ENCODE measurements at places on chromosomes 3 and 15.

- DNase-seq = no peak
Observed at GRCh38 chr15:80106051-80106450, 46.6 kb downstream of the ZFAND6 start.

DNA sequence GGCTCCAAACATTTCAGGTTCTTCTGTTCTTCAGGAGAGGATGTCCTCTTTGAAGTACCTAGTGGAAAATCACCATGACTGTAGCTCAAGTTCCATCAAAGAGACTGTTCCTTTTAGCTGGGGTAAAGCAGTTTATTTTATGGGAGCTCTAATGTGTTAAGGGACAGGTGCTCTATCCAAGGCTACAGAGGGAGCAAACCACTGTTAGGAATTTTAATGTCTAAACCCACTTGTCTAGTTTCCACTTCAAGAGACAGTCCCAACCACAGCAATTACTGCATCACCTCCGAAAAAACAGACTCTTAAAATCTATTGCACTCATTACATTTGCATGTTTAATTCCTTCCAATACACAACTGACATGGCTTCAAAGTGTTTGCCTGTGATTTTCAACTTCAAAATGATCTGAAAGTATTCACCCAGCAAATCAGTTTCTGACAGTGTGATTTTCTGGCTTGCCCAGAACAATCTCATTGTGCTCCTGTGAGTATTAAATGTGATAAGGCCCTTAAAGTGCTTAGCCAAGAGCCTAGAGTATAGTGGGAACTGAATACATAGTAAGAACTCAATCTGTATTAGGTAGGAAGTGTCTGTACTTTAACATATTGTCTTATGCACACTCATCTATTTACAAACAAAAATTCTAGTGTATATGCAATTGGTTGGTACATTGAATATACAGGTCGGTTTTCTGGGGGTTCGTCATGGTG, 266.5 kb upstream of the CCDC54 start:
- no peak for DNase-seq

- DNase-seq = no peak
Observed at GRCh38 chr15:67914537-67915460, 75.0 kb upstream of the RNU6-1 start.

DNA sequence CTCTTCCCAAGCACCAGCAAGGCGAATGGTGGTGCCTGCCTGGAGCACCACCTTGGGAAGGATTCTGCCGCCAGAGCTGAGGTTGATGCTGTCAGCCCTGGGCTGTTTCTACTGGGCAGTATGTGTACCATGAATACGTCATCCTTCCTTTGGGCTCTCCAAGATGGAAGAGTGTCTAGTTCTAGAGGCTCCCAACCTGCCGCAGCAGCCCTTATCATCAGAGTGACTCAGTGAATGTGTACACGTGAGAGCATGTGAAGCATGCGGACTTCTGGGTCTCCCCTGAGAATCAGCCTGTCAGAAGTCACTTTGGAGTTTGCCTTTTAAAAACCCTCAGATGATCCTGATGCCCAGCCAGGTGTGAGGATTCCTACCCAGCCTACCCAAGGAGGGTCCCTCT, 20.9 kb downstream of the PLA2G4D start:
- DNase-seq = no peak

DNA sequence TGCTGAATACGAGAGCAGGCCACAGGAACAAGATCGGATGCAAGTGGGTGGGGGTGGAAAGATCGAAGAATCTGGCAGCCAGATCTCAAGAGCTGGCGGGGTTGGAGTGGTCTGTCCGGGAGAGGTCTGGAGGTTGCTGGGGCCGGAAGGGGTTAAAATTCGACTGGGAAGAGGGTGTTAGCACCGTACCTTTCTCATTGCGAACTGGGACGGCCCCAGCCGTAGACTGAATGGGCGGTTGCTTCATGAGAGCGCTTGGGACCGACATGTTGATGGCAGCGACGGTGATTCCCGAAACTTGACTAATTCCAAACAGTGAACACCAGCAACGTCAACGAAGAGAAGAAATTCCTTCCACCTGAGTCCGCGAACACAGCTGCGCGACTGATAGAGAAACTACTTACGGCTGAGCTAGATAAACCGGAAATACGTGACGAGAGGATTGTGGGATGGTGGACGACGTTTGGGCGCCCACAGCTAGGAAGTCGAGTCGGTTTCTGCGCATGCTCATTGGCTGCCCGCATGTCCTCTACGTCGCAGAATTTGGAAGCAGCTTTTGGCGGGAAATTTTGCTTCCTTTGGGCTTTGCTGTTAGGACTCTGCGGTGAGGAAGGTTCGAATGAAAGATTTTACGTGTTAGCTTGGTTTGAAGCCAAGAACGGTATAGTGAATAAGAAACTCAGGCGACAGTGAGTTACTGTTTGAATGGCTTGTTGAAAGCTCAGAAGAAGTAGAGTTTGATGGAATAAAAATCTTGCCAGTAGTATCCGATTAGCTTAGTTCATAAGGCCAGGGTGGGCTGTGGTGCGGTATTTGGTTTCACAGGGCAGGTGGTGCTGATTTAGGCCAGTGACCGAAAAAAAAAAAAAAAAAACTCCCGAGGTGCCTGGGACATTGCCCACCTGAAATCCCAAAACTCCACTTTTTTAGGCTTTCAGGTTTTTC, at the start of gene MFAP1:
MFAP1 (minus strand) TSS at position 389 of the 945 bp plus-strand sequence; CDS start at position 268, 121 bp downstream.
- peak; percentile 87 for DNase-seq

- DNase-seq = no peak
Observed at GRCh38 chr3:4786431-4786830, 192.8 kb upstream of the BHLHE40 start.

GRCh38 chr3:11832981-11833905, 13.4 kb downstream of the TAMM41 start:
- DNase-seq = no peak

GRCh38 chr15:42984493-42985034, 64.0 kb upstream of the TTBK2 start:
- no peak for DNase-seq

DNA sequence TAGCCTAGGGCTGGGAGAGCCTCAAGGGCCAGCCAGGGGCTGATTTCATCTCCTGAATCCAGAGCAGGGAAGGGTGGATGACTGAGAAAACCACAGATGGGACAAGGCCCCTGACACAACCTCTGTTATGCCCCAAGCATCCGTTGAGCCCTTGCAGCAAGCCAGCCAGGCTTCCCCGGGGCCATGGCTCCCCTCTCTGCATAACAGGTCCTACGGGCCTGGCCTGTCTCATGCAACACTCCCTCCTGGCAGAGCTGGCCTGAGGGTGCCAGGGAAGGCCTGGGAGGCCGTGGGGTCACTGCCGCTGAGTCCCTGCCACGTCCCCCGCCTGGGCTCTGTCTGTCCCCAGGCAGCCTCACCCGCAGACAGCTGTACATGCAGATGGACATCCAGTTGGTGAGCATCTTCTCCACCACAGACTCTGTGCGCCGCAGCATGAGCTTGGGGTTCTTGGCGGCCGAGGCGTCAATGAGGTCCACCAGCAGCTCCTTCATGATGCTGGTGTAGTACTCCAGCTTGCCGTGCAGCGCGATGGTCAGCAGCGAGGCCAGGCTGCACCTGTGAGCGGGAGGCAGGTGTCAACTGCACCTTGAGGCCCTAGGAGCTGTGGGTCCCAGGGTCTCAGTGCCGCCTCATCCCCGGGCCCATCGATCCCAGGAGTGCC, 22.1 kb downstream of the H1-8 start:
- no peak for DNase-seq

DNA sequence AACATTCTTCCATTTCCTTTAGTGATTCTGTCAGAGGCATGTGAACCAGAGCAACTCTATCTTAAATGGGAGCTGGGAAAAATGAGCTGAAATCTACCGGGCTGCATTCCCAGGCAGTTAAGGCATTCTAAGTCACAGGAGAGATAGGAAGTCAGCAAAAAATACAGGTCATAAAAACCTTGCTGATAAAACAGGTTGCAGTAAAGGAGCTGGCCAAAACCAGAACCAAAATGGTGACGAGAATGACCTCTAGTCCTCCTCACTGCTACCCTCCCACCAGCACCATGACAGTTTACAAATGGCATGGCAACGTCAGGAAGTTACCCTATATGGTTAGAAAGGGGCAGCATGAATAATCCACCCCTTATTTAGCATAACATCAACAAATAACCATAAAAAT, 66.4 kb downstream of the B3GALNT1 start:
- DNase-seq = no peak

DNA sequence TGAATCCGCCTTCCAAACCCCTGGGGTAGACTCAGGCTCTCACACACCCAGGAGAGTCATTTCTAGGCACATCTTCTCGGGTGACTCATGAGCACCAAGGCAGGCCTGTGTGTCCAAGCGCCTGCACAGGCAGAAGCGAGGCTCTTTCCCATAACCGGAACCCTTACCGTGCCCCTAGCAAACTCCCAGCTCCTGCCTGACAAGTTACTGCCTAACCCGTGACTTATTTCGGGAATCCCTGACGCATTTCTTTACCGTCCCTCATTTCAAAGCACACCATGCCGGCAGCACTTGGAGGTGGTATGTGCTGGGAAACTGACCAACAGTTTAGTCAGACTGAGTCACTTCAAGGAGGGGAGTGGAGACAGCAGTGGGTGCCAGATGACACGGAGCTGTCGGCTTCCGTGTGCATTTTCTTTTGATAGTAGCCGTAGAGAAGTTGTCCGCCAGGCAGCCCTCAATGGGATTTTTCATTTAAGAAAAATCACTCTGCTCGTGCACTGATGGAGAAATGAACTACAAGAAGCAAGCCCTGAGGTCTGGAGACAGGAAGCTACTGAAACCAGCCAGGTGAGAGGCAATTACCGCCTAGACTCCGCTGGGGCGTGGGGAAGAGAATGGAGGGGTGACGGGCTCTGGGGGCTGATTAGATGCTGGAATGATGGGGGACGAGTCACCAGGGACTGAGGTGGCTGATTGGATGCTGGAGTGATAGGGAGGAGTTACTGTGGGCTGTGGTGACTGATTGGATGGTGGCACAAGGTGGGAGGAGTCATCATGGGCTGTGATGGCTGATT, 17.3 kb upstream of the HRH1 start:
- no peak for DNase-seq

DNA sequence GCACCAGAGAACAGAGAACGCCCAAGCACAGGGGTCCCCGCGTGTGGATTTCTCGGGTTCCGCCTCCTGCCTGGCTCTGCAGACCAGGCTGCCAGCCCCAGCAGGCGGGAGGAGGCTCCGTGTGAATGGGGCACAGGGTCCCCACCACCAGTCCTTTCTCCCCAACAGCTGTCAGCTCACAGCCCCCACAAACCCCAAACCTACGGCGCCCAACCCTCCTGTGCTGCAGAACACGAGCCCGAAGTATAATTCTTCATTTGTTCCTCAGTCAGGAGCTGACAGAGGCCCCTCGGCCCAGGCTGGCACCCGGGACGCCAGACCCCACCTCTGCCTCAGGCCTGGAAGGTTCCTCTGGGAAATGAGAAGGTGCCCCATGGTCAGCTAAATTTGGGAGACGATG, 78.0 kb downstream of the TBC1D2B start:
- DNase-seq = no peak

- no peak for DNase-seq
Observed at GRCh38 chr3:54862526-54862925, 65.3 kb downstream of the LRTM1 start.

GRCh38 chr3:160980740-160981139, 124.4 kb downstream of the B3GALNT1 start:
- DNase-seq = no peak

GRCh38 chr15:36658898-36659639, 79.6 kb downstream of the CDIN1 start:
- DNase-seq = no peak

GRCh38 chr15:85955501-85956391, 123.9 kb upstream of the AGBL1 start:
- DNase-seq = no peak

DNA sequence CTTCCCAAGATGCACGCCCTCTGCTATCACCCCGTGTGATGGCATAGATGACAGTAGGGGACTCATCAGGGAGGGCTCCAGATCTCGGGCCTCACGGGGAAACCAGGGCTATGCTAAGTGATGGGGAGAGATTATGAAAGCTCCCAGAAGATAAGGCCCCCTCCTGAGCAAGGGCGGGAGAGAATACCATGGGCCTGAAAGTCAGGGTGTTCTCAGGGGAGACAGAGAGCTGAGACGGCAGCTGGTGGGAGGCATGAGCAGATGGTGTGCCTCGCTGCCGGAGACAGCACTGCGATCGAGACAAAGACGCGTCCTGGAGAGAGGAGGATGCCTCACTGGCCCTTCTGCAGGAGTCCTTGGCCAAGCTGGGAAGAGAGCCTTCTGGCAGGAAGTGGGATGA, 106.5 kb upstream of the ADPGK start:
- DNase-seq = no peak

- no peak for DNase-seq
Observed at GRCh38 chr3:169147238-169148008, 516.1 kb downstream of the MECOM start.

DNA sequence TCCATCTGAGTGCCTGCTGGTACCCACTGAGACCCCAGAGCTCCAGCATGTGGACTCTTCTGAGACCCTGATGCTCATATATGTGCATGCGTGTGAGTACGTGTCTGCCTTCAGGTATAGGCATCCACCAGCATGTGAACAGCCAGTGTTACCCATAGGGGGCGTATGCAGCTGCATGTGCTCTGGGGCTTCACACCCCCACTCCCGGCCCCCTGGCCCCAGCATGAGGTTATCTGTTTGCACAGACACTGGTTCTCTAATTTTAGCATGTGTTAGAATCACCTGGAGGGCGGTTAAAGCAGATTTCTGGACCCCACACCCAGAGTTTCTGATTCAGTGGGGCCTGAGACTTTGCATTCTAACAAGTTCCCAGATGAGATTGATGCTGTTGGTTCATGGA, 824 bp upstream of the CILP start:
- peak; percentile 7 for DNase-seq

GRCh38 chr15:41825572-41826535, 2.0 kb upstream of the JMJD7 start:
- no peak for DNase-seq

DNA sequence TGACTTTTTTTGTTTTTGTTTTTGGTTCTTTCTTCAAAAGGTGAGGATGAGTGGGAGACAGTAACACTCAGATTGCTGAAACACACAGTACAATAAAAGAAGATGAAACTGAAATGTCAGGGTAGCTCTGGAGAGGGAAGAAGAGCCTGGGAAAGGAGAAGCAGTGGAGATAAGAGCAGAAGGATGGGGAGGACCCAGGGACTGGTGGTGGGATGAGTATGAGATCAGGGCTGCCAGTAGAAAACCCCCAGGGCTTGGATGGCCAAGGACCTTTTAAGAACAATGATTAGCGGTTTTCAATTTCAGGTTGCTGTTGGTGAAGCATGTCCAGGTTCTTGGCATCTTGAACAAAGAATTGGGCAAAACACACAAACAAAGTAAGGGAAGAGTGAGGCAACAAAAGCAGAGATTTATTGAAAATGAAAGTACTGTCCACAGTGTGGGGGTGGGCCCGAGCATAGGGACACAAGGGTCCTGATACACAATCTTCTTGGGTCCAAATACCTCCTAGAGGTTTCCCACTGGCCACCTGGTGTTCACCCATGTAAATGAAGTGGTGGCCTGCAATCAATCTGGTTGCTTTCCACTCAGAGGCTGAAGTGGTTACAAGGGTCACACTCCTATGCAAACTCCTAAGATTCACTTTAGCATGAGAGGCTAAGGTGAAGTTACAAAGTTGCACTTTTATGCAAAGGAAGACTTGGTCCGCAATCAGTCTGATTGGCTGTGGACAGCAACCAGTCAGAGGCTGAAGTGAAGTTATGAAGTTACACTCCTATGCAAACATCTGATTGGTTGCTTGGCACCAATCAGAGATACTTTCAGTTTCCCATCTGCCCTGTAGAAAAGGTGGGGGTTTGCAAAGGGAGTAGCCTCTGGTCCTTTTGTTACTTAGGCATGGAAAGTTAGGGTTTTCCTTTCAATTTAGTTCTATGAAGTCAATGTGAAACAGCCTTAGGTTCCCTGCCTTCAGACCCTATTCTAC, 26.1 kb upstream of the MFSD1 start:
- DNase-seq = no peak

GRCh38 chr15:62445244-62445643, 280.2 kb upstream of the C2CD4B start:
- no peak for DNase-seq

Data from stimulated activated CD4-positive, alpha-beta T cell treated with anti-CD3 and anti-CD28 coated beads, Interleukin-12 subunit alpha, Interleukin-12 subunit beta, amount 100 ng/mL, for 24 hours (primary cell).